ENCODE measurements at places on chromosomes 11 and 22.

DNA sequence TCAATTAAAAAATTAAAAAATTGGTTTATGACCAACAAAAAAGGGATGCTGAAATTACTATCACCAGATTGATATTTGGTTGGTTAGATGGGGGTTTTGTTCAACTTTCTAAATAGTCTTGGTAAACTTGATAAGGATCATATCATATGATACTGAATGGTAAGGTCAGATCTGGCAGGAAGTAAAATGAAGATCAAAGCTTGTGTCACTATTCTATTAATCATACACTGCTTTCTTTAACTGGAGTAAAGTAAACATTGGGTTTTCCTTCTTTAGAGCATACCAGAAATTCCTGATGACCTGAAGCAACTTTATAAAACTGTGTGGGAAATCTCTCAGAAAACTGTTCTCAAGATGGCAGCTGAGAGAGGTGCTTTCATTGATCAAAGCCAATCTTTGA, 40.2 kb downstream of the RRM1 start:
- no peak for DNase-seq

DNA sequence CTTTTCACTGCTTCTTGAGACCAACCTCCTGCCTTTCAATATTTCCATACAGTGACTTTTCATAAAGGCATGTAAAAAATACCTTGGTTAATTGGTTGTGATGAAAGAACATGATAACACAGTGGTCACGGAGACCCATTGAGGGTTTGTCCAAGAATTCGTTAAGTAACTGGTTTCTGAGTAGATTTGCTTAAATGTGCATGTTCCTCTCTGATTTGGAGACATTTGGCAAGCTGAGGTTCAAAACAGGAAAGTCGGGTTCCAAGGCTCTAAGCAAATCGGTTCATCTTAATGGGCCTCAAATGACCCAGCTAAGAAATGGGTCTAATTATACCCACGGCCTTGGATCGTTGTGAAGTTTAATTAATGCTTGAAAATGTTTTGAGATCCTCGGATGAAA, 36.9 kb upstream of the CCND1 start:
- no peak for DNase-seq

DNA sequence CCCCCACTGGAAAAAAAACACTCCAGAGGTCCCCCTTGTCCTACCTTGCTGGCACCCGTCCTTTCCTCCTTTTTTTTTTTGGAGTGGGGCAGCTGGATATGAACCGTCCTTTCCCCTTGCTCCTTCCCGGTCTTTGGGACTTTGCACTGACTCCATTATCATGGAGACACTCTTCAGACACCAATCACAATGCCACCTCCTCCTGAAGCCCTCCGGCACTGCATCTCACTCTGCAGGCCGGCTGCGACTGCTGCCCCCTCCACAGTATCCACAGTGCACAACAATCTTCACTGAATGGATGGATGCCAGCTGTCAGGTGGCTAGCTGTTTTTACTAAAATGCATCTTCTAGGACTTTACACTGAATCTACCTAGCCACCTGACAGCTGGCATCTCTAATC, 12.7 kb upstream of the RGL4 start:
- no peak for DNase-seq

DNA sequence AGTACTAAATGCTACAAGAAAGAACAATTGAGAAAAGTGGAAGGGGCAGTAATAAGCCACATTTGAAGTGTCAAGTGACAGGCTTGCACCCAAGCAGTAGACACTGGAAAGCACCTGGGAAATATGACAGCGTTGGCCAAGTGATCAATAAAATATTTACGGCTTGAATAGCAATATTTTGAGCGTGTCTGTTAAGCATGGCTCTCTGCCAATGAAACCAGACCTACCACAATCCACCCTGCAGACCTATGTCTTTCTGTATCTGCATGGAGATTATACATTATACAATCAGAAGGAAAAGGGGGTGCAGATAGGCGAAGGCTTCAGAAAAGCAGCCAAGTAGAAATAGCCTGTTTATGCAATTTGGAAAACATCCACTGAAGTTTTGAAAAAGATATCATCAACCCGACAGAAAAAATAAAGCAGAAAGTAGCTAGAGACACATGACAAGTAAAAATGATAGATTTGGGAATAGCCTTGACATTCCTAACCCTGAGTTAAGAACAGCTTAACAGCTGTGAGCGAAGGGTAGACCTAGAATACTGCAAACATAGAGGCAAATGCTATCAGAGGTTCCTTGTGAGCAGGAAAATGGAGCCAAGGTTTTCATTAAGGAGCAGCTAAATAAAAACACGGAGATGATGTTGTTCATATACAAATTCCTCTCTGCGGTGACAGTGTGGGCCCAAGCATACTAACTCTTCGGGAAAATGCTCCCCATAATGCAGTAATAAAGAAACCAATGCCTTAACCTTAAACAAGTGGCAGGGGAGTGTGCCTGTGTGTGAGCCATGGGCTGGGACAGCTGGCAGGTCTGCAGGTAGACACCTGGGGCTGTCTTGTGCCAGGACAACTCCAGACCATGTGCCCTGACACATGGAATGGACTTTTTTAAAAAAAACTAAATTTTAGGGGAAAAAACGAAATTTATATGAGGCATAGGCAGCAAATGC, 71.3 kb downstream of the ETS1 start:
- no peak for DNase-seq

GRCh38 chr22:49253656-49254055, 574.0 kb downstream of the BRD1 start:
- no peak for DNase-seq

DNA sequence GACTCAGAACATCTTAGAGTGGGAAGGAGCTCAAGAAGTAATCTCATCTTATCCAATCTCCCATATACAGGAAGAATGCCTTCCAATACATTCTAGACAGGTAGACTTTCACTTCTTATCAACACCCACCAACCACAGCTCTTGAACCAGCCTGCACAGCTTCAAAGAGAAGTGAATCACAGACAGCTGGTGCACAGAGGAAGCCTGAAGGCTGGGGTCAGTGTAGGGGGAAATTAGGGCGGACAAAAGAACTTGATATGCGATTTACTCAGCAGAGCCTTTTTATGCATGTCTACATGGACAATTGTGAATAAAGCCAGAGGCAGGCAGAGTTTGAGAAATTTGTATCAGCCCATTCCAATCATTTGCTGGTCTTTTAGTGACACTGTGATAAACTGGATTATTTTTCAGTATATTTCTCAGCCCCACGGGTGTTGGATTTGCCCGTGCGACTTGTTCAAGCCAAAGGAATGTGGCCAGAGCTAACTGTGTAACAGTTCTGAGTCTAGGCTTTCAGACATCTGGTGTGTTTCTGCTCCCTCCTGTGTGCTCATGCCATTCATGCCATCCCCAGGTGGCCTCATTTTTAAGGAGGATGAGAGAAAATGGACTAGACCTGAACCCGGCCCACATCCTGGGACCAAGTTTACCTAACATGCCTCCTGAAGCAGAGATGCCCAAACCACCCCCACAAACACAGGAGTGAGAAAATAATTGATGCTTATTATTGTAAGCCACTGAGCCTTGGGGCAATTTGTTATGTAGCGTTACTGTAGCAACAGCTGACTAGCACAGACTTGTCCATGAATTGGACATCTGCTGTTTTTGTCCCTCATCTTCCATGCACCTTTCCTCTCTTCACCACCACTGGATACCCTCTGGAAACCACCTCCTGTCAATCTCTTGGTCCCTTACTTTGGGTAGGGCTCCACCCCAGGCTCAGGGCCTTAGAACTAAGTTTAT, 137.5 kb upstream of the HSD17B12 start:
- DNase-seq: no peak

DNA sequence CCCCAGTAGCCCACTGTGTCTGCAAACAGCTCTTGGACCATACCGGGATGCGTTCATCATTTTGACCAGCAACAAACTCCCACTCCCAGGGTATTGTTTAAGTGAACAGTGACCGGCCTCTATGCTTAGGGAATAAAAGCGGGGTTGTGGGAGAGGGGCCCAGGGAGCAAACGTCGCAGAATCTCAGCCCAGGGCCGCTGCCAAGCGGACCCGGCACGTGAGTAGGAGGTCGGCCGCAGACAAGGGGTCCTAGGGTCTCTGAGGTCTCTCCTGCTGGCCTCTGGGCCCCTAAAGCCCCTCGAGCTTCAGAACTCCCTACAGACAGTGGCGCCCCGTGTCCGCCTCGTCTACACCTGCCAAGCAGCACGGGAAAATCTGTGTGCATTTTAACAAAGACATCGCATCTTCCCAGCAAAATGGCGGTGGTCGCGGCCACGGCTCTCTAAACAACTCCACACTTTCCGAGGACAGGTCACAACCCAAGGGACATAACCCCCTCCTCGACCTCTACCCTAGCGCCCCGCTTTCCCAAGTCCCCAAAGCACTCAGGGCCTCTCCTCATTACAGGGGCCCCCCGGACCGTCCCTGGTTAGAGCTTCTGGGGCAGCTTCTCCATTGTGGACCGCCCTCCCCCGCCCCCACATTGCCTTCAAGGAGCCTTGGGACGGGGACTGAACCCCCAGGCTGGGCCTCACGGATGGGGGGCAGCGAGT, 3.9 kb upstream of the GCAT start:
- no peak for DNase-seq

DNA sequence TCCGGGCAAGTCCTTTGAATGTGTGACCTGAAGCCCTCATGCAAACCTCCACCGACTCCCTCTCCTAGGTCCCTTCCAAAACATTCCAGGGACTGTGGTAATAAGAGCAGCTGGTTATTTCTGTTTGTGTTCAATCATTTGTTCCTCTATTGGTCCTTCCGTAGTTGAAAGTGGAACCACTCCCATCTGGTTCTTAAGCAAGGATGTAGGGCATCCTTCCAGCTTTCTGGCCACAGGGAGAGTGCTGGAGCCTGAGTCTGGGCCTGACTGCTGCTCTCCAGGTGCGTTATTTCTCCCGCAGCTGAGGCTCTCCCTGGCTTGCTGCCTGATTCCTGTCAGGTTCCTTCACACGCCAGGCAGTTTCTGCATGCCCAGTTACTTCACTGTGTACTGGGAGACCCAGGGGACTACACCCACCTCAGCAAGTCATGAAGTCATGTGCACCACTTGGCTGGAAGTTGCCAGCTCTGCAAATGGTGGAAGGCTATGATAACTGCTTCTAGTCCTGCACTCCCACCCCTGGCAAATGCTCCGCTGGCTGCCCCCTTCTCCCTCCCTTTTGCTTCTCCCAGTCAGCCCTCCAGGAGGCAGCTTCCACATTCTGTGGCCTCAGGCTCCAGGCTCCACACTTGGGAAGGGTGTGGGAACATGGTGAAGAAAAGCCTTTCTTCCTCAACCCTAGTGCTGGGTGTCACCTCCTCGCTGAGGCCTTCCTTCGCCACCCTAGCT, 4.0 kb upstream of the ALX4 start:
- no peak for DNase-seq

GRCh38 chr11:47259232-47259977, 1.6 kb downstream of the NR1H3 start:
- no peak for DNase-seq

- no peak for DNase-seq
Observed at GRCh38 chr22:36405221-36405661, 17.5 kb upstream of the MYH9 start.

GRCh38 chr11:91194546-91194945, 971.7 kb upstream of the CHORDC1 start:
- DNase-seq: no peak

DNA sequence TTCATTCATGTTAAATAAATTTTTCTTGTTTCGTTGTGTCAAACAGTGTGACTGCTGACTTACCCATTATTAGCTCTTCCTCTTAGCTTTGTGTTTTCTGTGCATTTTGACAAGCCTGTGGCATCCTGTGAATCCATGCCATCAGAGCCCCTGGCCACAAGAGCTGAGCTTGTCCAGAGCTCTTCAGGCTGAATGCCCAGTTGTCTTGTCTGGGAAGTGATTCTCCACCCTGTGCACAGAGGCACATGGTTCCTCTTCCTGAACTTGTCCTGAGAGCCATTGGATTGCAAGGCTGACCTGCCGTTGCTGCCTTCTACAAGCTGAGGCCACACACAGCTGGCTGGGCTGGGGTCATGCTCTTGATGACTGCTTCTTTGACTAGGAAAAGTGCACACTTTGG, 64.1 kb downstream of the PPP6R3 start:
- no peak for DNase-seq

DNA sequence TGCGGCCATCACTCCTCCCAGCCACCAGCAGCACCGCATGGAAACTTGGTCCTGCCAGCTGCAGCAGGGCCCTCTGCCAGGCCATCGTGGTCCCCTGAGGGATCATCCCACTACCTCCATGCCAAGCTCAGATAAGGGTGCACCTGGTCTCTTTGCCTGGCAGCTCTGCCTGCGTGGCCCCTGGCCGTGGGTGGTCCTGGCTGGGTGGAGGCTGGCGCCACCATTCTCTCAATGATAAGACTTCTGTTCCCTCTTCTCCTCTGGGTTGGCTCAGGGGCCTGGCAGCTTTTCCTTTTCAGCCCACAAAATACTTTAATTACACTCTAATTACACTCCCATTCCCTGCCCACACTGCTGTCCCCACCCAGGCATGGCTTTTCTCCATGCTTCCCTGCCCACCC, 26.8 kb upstream of the TSKU start:
- DNase-seq: no peak

- DNase-seq: no peak
Observed at GRCh38 chr11:21072558-21072957, 403.2 kb downstream of the NELL1 start.

GRCh38 chr11:116460156-116460920, 312.4 kb downstream of the BUD13 start:
- DNase-seq: no peak

- DNase-seq: no peak
Observed at GRCh38 chr11:120121914-120122473, 15.9 kb downstream of the TRIM29 start.

GRCh38 chr11:129365816-129366215, 9.8 kb upstream of the BARX2 start:
- no peak for DNase-seq

- DNase-seq: no peak
Observed at GRCh38 chr11:65786786-65787636, at the start of gene OVOL1. Gene OVOL1 (plus strand): TSS chr11:65787063. CDS start chr11:65787374, 311 bp downstream.

GRCh38 chr11:12090761-12091258, 19.6 kb upstream of the MICAL2 start:
- no peak for DNase-seq

- no peak for DNase-seq
Observed at GRCh38 chr22:32075997-32076760, 33.1 kb downstream of the SLC5A1 start.

GRCh38 chr11:74000307-74001133, 8.4 kb downstream of the UCP3 start:
- no peak for DNase-seq
